ENCODE measurements at places on chromosomes 1 and 21.

DNA sequence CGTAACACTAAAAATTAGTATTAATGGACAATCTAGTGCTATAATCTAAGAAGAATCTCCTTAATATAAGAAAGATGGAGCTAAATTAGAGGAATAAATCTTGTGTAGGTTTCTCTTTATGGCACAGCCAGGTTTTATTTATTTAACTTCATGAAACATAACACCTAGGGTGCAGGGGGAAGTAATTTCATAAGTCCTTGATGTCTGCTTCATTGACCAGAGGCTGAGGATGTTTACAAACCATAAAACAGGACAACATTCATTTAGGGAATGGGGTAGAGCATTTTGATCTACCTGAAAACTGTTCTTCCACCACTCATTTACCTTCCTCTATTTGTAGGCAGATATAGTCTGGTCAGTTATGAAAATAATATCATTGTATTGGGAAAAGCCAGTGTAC, 95.5 kb downstream of the NGF start:
- no peak for DNase-seq

GRCh38 chr1:206832352-206832880, 33.0 kb upstream of the IL20 start:
- no peak for DNase-seq

DNA sequence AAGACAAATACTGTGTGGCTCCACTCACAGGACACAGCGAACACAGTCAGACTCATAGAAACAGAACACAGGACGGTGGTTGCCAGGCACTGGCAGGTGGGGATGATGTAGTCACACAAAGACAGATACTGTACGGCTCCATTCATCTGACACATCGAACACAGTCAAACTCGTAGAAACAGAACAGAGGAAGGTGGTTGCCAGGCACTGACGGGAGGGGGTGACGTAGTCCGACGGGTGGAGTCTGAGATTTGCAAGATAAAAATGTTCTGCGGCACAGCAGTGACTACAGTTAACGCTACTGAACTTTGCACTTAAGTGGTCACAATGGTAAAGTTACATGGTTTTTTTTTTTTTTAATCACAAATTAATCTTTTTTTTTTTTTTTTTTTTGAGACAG, 18.7 kb downstream of the C21orf58 start:
- no peak for DNase-seq

DNA sequence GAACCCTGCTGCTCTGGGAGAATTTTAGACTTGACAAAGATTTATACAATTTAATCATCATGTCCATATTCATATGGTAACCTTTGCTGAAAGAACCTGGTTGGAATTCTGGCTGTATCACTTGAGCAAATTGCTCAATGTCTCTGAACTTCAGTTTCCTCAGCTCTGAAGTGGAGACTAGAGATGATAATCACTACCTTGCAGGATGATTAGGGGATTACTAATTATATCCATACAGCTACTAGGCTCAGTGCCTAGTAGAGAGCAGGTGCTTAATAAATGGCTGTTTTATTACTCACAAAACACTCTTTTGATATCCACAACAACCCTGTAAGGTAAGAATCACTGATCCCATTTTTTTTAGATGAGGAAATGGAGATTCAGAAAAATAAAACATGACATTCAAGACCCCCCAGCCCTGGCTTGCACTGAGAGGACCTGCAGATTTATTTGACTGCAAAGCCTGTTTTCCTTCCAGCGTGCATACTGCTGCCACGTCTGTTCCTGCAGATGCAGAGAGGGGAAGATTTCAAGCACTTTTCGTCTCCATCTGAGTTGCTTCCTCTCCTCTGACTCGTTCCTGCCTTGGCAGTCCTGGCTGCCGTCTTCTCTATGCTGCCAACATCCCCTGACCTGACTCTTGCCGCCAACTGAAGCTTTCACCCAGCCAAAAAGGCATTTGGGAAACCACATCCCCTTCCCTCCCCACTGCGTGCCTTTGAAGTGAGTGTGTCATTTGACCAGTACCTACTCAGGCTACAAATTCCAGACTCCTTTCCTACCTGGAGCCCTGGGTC, 203.0 kb downstream of the PLPP3 start:
- no peak for DNase-seq

DNA sequence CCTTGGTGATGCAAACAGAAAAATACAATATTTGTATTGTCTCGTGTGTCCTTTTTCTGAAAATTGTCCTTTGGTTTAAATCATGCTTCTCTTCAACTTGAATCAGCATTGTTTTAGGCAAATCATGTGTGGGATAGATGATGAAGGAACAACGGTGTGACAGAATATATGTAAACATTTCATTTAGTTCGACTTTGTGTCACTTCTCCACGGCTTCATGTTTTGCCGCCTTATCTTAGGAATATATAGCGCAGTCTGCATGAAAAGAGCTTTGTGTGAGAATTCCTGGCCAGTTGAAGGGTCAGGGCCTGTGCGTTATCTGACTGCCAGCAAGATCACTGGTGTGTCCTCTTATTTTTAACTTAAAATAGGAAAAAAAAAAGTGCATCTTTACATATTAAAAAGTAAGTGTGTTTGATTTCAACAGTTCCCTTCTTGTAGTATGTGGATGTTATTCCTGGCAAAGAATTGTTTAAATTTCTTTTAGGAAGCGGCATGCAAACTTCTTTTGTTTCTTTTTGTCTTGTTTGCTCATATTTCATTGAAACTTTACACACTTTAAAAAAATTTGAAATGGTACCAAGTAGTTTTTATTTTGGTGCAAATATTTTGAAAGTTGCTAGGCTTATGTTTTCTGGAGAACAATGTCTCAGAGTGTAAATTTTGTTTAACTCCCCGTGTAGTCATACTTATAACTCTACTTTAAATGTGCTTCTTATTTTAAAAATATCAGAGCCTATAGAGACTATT, 465.2 kb downstream of the USP25 start:
- DNase-seq = no peak

- no peak for DNase-seq
These were observed 21.5 kb downstream of the CLSPN start for GRCh38 chr1:35748326-35748725.

DNA sequence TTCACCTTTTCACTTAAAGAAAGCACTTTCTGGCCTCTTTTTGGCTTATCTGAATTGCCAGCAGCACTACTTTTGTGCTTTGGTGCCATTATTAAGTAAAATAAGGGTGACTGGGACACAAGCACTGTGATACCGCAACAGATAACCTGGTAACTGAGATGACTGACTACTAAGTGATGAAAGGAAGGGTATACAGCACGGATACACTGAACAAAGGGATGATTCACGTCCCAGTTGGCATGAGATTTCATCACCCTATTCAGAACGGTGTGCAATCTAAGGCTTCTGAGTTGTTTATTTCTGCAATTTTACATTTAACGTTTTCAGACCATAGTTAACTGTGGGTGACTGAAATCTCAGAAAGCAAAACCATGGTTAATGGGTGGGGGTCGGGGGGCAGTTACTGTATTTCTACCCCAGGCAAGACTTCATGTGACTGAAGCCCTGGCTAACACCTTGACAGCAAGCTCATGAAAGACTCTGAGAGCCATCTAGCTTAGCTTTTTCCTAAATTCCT, 102.8 kb downstream of the CLIC6 start:
- no peak for DNase-seq

DNA sequence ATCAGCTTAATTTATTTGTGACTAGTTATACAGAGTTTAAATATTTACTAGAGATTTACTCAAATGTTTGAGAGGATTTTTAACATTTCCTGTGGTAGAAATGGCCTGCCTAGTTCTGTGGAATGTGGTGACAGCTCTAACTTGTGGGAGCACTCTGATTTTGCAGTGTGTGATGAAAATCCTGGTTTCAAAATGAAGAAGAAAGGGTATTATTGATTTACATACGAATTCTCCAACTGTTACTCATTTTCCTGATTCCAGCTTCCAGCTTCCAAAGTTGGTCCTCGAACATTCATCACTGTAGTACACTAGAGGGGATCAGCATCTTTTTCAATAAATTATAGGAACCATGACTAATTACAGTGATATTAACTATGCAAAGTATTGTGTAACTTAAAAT, 462.7 kb upstream of the PKN2 start:
- DNase-seq = no peak

GRCh38 chr1:19918057-19918456, 5.4 kb downstream of the PLA2G2E start:
- peak; percentile 71 for DNase-seq

DNA sequence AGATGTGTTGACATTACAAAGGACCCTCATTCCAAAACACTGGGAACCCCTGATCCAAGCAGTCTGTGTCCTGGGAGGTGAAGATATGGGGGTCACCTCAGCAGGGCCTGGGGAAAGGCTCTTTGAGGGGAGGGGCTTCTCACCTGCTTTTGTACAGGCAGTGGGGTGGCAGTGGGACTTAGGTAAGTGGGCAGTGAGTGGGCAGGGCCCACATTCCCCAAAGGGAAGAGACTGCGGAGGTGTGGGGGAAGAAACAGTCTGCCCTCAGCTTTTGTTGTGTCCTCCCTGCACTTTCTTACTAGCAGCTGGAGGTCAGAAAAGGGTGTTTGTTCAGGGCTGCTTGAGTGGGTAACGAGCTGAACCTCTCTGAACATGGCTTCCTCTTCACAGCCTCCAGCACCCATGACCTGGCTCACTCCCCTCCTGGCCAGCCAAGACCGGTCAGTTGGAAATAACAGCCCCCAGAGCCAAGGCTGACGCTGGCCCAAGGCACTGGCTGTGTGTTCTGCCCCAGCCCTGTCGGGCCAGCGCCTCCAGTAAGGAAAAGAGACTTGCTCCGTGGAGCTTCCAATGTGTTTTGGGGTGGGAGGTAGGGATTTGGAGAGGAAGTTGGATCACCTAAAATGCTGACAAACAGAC, 173.5 kb downstream of the PSMG1 start:
- no peak for DNase-seq

DNA sequence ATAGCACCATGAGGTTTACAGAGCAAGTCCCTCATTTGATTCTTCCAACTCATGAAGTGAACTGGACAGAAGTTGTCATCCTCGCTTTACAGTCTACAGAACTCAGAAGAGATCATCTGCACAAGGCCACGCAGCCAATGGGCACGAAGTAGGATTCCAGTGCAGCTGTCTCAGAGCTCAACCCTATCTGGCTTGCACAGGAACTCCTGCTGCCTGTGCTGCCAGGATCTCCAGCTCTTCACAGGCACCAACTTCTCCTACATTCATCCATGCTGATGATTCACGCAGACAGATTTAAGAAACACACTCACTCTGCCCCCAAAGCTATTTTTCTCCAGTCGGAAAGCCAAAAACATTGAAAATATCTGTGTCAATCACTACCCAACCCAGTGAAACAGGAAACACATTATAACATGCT, 157.0 kb downstream of the RERE start:
- no peak for DNase-seq

GRCh38 chr1:202585590-202585933, 124.7 kb downstream of the SYT2 start:
- DNase-seq = no peak

DNA sequence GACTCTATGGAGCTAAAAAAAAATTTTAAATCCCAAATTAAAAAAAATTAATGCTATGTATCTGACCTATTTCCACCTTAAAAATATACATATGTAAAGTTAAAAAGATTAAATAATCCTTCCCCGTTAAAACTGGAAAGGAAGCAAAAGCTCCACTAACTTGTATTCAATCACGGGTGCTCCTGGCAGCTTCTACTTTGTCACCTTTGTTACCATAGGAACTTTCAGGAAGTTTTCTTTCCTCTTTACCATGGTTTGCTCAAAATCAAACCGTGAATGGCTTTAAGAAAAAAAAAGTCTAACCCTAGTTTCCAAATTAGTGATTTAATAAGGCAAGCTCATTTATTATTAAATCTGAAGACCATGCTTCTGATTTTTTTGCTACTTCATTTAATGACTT, 3.5 kb downstream of the GPATCH2 start:
- DNase-seq = no peak

DNA sequence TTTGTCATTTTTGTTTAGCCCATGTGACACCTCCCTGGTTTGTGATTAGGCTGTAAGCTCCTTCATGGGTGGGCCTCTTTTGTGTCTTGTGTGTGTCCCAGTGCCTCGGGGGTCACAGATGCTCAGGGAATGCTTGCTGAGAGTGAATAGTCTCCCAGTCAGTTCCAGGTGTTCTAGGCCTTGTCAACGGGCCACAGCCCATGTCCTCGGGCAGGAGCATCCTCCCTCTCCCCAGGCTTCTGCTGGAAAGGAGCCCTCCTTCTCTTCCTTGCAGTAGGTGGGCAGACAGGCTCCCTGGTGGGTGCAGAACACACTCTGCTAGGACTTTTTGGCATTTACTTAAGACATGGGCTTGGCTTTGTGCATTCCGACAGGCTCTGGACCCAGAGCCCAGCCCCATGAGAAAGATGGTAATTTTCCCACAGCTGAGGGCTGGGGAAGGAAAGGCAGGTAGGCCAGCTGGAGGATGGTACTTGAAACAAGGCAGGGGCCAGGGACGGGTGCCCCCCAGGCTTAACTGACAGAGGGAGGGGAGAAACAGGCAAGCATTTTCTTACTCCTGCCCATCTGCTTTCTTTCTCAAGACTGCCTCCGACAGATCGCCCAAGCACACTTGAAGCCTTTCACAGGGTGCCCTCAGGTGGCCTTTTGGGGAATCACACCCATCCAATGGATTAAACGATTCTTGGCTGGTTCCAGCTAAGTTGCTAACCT, 7.1 kb upstream of the CPLANE2 start:
- DNase-seq = peak; percentile 75

DNA sequence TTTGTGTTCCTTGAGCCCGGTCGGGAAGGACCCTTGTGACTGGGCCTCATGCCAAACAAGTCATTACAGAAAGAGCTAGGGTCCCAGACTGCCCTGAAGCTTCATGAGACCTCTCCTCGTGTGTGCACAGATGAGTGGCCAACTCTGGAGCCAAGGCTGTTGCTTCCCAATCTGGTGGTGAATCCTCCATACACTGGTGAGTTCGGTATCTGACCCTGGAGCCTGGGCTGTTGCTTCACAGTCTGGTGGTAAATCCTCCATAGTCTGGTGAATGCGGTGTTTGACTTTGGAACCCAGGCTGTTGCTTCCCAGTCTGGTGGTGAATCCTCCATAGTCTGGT, 737.8 kb downstream of the MATN1 start:
- no peak for DNase-seq

DNA sequence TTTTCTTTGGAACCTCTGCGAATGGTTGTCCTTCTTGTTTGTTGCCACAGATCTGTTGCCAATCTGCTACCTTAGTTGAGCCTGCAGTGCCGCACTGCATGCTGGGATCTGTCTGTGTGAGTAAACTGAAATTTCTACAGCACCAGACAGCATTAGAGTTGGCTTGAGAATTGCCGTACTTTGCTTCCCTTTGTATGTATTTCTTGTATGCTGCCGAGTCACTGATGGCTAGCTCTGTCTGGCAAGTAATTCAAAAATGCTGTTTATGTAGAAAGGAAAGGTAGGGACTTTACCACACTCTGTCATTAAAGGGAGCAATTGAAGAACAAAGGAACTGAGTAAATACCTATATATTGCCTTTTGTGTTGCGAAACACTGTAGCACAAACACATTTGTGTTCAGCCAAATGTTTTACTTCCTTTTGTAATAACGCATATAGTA, 857.4 kb downstream of the USP25 start:
- DNase-seq = no peak

Data from stimulated activated naive CD4-positive, alpha-beta T cell (primary cell).